Type B pancreatic cell (in vitro differentiated cells): ENCODE measurements at places on chromosomes 1 and 21.

DNA sequence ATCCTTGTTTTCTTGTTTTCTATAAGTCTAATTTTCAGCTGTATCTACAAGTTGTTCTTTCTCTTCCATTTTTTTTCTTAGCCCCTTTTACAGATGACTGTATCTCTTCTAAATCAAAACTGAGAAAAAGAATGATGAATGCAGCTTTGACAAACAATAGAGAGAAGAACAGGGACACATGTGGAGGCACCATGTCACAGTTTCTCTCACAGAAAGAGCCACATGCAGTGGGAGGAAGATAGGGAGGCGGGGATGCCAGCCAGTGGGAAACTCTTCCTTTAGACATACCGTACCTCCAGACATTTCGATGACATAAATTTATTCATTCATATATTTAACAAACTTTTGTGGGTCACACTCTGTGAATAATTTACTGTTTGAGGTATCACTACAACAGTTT, 45.5 kb downstream of the NME7 start:
- no peak for DNase-seq

- peak; percentile 64 for DNase-seq
Observed at GRCh38 chr1:24905355-24905978, 24.6 kb downstream of the RUNX3 start.

DNA sequence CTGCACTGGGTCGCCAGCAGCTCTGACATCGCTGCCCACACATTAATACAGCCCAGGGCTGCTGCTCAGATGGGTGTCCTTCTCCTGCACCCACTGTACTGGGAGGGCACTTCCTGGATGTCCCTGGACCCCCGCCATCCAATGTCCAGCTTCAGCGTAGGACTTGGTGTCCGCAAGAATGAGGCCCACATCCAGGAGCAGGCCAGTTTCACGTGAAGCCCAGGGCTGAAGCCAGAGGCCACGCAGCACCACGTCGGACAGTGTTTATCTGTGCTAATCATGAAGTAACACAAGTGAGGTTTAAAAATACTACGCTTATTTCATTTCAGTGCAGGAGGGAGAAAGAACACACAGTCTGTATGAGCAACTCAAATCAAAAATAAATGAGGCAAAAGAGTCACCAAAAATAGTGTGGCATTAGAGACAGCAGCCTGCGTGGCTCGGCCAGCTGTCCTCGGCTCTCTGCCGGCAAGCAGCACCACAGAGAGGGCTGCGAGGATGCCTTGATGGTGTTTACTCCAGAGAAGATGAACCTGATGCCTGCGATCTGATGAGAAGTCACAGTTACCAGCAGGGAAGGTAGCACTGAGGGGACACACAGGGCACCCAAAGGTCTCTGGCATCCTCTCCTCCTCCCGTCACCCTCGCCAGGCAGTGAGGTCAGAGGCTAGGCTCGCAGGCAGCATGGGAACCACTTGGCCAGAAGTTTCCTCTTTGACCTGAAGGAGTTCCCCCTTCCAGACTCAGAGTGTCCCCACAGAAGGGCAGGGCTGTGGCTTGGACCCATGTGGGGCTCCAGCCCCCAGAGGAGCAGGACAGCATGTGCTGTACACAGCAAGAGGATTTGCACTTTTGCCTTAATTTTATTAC, 22.1 kb upstream of the NPHP4 start:
- DNase-seq, result no peak

- DNase-seq, result no peak
Observed at GRCh38 chr1:23592209-23592892, 33.0 kb upstream of the ID3 start.

GRCh38 chr1:226678251-226678650, 60.8 kb downstream of the ITPKB start:
- no peak for DNase-seq

- DNase-seq, result no peak
Observed at GRCh38 chr21:44199448-44199847, 41.3 kb downstream of the ICOSLG start.

- no peak for DNase-seq
Observed at GRCh38 chr21:37460196-37460595, 93.6 kb downstream of the DYRK1A start.

DNA sequence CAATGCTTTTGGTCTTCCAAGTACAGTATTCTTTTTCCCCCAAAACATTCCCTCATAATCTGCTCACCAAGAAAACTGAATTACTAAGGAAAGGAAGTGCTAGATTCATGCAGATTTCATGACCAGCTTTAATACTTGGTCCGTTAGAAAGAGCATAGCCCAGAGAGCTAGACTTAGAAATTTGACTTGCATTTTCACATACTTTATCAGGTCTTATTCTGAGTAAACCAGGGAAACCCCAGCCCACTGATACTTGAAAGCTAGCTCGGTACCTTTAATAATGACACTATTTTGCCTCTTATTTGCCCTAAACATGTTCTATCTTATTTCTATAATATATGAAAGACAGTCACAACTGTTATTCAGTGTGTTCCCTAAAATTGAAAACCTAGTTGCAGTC, 204.5 kb downstream of the TTLL7 start:
- no peak for DNase-seq

GRCh38 chr21:43824333-43825241, 35.2 kb downstream of the RRP1 start:
- DNase-seq, result no peak
